ENCODE measurements at places on chromosomes 13 and 19. TPM values are rescaled to one million over a fixed set of nuclear protein-coding genes. Genes with fewer than 3 reads are reported as not detected.

The CEACAM5 gene
- 1.2 TPM for total RNA-seq

The SLITRK6 gene
- 11.3 TPM for total RNA-seq

The IRS2 gene
- total RNA-seq = 12.0 TPM

The ANGPTL8 gene
- total RNA-seq = not detected

The COL4A2 gene
- total RNA-seq = 1,871 TPM

The ABHD13 gene
- total RNA-seq = 14.9 TPM

The ZNF729 gene
- total RNA-seq = 10.6 TPM

The TLE6 gene
- total RNA-seq = 7.5 TPM

The APOC1 gene
- total RNA-seq = not detected

The VPS36 gene
- 136 TPM for total RNA-seq

The NXNL1 gene
- not detected for total RNA-seq

The KLK4 gene
- total RNA-seq = 1.4 TPM

The SOX1 gene
- 0.96 TPM for total RNA-seq

The SERPINE3 gene
- 4.3 TPM for total RNA-seq

The GFY gene
- total RNA-seq = not detected

Data from umbilical cord (tissue), 2 donors.